ENCODE measurements at places on chromosomes 4 and X. TPM values are rescaled to one million over a fixed set of nuclear protein-coding genes. Genes with fewer than 3 reads are reported as not detected.

- no peak for DNase-seq
Measured at GRCh38 chrX:12118134-12118533, 20.1 kb upstream of the FRMPD4 start.

- no peak for DNase-seq
Measured at GRCh38 chr4:162285753-162286152, 122.0 kb upstream of the FSTL5 start.

DNA sequence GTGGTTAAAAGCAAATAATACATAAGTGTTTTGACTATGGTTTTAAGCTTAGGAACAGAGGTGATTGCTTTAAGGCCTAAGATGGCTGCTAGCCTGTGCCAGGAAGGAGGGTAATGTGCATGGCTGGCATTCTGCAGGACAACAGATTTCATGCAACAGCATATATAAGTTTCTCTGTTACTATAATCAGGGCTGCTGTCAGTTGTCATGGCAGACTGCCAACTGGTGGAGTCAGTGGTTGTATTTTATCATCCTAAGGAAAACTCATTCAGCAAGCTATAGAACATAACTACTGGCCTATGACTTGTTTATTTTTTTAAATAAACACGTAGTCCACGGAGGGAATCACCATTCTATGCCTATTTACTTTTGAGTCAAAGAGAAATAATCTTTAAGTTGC lies 77.7 kb upstream of the DCAF8L1 start:
- no peak for DNase-seq

DNA sequence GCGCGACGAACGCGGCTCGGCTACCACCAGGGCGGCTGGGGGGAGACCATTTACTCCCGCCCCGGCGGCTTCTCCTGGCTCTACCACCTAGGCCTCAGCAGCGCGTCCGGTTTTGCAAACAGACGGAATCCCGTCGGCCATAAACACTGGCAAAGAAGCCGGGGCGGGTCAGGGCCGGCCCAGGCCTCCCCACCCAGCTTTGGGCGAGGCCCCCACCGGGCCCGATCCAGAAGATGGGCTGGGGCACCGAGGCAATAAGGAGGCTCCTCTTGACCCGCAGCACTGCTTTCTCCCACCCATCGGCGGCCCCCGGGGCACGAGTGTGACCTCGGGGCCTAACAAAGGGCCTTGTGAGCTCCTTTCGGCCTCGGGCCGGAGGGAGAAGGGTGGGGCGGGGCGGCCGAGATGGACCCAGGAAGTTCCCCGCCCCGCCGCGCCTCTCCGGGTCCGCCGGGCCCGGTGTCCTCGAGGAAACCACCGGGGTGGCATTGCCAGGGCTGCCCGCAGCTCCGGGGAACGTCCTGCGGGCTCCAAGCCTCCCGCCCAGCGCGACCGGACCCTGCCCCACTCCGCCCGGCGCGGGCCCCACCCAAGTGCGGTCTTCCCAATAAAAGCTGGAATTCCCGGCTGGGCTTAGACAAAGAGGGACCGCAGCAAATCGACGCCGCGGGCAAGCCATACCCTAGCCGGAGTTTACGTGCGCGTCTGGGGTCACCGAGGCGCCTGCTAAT lies 5.9 kb downstream of the BCOR start:
- DNase-seq = no peak

GRCh38 chr4:8763966-8764901 lies 107.4 kb downstream of the HMX1 start:
- DNase-seq = no peak

- no peak for DNase-seq
Measured at GRCh38 chrX:42732506-42732905, 45.5 kb downstream of the PPP1R2C start.

GRCh38 chr4:166518315-166518714 lies 645.3 kb downstream of the TLL1 start:
- no peak for DNase-seq

DNA sequence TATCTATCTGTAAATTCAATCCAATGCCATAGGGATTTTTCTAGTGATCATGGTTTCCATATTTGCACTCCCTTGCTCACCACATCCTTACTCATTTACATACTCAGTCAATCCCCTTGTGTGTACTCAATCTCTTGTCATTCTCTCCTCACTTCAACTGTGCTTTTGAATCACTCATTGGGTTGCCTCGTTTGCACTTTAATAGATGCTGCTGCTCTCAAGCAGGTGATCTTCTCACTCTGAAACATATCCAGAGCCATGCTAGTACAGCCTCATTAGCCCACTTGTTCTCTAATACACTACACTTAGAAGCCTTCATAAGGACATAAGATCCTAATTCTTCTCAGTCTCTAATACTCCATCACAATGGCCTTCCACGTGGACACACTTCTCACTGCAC lies 507.9 kb downstream of the TECRL start:
- no peak for DNase-seq

GRCh38 chr4:183636503-183636902 lies 22.5 kb downstream of the RWDD4 start:
- DNase-seq = no peak

DNA sequence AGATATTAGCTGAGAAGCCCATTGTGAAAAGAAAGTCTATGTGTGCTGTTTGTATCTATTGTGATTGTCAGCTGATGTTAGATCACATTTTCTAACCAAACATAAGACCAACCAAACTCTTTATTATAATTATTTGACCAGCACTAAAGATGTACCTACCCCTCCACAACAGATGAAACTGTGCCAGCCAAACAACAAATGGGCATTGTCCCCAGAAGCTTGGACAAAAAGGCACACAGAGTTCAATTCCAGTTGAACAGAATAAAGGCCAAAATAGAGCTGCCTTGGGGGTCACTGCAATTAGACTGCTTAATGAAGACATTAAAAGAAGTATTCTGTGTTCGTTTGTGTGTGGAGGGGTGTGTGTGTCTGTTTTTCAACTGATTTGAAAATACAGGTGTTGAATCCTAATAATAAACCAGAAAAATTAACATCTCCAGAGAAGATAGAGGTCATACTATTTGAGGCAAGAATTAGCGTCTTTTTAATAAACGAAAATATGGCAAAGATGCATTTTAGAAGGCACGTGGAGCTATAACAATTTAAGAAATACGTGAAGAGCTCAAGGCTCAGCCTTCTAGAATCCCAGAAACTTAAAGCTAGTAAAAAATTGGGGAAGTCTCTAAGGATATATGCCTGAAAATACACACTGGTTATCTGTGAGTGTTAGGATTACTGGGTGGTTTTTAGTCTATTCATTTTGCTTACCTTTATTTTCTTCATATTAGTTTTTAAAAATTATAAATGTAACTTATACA lies 2.2 kb downstream of the SPP1 start:
- no peak for DNase-seq

- no peak for DNase-seq
Measured at GRCh38 chrX:121360280-121360679, 312.9 kb downstream of the GLUD2 start.

DNA sequence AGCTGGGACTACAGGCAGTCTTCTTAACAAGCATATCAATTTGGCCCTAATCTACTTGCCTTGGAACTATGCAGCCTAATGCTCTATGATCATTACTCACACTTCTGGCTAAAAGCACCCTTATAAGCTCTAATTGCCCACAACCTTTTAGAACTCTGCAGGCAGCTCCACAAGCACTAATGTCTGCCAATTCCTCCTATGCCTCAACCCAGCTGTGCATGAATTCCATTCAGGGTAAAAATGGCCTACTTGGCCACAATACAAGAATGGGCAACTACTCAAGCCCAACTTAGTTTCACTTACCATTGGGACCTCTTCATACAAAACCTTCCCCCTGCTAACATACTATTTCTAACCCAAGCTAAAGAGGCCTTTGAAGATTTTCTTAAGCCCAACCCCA lies 51.7 kb downstream of the ZNF718 start:
- no peak for DNase-seq

DNA sequence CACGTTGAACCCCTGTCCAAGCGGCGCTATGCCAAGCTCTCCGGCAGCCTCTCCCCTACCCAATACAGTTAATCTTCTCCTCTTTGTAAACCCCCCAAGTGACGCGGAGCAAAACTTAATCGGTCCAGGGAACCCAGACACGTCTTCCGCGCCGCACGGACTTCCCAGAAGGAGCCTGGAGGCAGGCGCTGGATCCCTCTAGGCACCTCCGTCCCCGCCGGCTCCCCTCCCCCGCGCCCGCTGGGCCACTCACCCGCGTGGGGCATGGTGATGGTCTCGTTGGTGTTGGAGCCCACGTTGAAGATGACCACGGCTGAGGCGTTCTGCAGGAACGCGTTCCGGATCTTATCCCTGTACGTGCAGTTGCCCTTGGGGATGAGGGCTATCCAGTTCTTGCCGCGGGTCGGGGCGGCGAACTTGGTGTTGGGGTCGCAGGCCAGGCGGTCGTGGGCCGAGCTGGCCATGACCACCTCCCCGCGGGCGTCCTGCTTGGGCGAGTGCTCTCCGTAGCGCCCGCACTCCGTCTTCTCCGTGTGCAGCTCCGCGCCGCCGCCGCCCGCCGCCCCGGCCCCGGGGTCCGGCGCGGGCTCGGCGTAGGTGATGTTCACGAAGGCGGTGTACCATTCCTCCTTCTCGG lies 1.1 kb downstream of the RNF150 start:
- DNase-seq = peak; percentile 50

H2BW1 gene
- total RNA-seq = not detected

HOPX gene
- 24.1 TPM for total RNA-seq

GPRASP1 gene
- total RNA-seq = 16.8 TPM

ADGRG4 gene
- total RNA-seq = 1.0 TPM

GAGE12E gene
- total RNA-seq = not detected

USP17L20 gene
- not detected for total RNA-seq

UGT8 gene
- total RNA-seq = 2.2 TPM

TMEM184C gene
- total RNA-seq = 29.4 TPM

UGT2A2 gene
- total RNA-seq = not detected

FRMPD4 gene
- total RNA-seq = 0.83 TPM
